ENCODE measurements at places on chromosomes 5 and 9.

GRCh38 chr9:94068257-94068656 is 16.0 kb upstream of the PTPDC1 start:
- no peak for DNase-seq

GRCh38 chr5:4640795-4641194 is 499.3 kb upstream of the ADAMTS16 start:
- DNase-seq, result peak; percentile 58

GRCh38 chr5:110086658-110087388 is 397.1 kb downstream of the MAN2A1 start:
- DNase-seq, result no peak

GRCh38 chr9:134558124-134558905 is 83.3 kb upstream of the COL5A1 start:
- DNase-seq, result no peak

DNA sequence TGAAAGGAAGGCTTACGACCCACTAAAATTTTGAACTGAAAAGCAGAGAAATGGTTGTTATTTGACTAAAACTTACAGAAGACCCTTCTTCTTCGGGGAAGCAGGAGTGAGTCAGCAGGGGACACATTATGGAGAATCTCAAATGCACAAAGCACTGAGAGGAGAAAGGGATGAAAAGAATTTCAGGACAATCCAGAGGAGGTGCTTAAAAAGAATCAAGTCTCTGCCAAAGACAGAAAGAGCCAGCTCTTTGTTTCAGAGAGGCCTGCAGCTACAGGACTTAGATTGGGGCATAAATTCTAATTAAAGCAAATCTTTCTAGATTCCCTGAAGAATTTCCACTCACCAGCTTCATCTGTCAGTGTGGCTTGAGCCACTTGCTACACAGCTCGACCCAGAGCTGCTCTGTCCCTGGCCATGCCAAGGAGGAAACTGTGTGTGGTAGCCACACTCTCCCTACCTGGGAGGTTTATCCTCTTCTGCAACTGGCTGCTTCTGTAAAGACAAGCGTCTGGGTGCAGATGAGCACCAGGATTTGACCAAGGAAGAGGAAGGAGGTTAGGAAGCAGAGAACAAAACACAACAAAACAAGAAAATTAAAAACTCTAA is 89.9 kb downstream of the SEMA5A start:
- DNase-seq, result no peak

- no peak for DNase-seq
These were observed 81.4 kb downstream of the C9orf152 start for GRCh38 chr9:110126499-110126941.

DNA sequence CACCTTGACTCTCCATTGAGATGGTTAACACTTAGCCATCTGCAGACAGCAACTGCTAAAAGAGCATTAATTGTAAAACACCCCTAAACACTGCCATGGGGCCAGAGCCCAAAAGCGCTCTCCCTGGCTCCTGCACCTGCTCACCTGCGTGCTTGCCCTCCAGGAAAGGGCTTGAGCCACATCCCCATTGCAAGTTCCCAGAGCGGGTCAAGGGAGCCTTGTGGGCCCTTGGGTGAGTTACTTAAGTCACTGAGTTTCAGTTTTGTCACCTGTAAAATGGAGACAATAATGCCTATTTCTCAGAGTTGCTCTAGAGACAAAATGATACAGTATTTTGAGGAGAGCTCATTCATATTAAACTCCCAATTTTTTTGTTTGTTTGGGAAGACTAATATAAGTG is 967.8 kb downstream of the PTPRD start:
- DNase-seq, result peak; percentile 14

DNA sequence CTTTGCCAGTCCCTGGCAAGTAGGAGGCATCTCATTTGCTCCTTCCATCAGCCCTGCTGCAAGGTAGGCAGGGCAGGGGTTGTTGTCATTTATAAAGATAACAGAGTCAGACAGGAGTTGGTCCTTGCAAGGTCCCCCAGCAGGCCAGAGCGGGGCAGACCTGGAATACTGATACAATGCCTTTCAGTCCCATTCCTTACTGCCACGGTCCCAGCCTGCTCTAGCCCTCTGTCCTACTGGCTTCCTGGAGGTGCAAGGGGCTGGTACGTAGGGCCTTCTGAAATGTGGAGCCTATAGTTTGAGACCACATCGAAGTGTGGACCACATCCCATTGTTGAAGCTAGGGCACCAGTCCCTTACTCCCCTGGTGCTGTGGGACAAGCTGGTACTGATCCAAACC is 42.8 kb upstream of the PITX1 start:
- DNase-seq, result no peak

- no peak for DNase-seq
These were observed 12.4 kb downstream of the MRPS30 start for GRCh38 chr5:44821164-44821563.

DNA sequence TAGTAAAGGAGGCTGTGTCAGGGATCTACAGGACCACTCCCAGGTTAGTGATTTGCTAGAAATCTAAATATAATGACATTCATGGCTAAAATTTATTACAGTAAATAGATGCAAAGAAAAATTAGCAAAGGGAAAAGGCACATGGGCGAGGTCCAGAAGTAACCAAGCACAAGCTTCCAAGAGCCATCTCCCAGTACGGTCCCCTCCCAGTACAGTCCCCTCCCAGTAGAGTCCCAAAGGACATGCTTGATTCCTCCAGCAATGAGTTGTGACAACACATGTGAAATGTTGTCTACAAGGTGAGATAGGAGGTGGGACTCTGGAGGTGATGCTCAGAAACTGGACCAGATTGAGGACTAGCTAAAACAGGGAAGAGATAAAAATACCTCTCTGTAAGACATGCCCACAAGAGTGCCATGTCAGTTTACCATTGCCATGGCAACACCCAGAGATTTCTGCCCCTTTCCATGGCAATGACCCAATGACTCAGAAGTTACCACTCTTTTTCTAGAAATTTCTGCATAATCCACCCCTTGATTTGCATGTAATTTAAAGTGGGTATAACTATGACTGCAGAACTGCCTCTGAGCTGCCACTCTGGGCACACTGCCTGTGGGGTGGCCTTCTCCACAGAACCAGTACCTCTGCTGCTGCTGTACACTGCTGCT is 27.9 kb upstream of the CEMIP2 start:
- DNase-seq, result no peak

DNA sequence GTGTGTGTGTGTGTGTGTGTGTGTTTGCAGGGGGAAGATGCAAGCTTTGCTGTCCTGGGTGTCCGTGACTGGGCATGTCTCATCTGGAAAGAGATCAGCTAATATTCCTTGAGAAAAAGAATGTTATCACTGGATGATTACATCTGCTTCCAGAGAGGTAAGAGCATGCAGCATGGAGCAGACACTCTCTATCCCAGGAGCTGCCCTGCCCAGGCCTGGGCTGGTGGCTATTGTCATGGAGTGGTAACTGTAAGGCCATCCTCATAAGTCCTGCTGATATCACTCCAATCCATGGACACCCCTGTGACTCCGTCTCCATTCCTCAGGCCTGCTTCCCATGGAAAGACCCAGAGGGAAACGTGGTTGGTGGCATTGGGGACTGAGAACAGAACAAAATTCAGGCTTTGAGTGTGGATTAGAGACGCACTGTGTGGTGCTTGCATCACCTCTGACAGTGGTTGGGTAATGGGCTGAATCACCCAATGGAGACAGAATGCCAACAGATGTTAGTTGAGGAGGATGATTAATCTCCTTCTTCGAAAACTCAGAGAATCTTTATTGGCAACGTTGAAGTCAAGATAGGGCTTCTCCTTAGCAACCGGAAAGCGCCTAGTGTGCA is 52.0 kb upstream of the KCNIP1 start:
- DNase-seq, result no peak

DNA sequence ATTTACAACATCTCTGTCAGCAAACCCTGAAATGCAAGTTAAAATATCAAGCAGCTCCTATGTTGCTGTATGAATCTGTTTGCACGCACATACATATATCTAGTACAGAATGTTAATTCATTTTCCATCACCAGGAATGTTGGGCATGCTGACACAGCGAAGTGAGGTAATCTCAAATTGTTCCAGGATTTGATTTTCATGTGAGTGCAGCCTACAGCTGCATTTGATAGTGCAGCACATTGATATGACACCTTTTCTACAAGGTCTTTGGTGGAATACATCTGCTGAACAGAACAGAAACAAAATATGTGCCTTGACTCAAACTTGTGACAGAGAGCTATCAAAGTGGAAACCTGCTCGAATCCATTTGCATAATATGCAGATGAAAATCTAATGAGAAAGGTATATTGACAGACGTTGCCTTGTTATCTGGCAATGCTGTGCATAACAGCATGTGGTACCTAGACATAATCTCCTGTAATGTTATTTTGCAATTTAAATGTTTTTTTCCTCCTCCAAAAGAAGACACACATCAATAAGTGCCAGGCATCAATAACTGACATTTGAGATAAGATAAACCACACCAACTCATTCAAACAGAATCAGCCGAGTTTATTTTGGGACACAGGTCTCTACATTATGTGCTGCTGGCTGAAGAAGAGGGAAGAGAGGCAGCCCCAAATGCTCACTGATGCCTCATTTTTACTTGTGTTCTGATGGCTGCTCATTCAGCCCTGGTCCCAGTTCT is 512.2 kb downstream of the ZNF608 start:
- no peak for DNase-seq

DNA sequence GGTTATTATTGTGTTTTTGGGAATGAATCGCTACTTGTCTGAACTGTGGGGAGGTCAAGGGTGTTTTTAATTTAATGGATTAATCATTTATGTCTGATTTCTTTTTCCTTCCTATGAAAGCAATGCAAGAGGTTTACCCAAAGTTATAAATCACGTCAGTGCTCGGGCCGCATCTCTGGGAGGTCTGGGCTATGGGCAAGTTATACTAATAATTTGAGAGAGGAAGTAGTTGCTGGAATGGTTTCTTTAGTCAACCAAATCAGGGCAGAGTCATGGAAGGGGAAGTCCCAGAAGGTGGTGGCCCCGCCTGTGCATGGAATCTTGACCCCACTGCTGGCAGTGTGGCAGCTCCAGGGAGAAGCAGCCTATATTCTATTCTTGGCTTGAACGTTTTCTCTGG is 180.2 kb downstream of the HSPA4 start:
- DNase-seq, result no peak

DNA sequence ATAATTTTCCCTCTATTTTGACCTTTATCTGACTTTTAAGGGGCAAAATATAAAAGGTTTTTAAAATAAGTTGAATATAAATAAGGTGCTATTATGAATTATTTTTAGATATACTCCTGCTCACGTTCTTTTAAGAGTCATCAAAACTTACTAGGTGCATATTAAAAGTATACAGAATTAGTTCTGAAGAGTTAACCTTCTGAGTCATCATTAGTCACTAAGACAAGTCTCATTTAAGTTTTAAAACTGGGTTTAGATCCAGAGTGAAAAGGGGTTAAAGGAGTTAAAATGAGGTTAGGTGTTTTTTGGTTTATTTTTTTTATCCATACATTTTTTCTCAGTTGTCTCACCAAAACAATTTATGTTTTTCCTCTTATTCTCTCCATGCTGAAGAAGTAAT is 41.7 kb downstream of the SMIM15 start:
- DNase-seq, result no peak

- DNase-seq, result no peak
These were observed 166.5 kb upstream of the PHYKPL start for GRCh38 chr5:178398901-178399700.

DNA sequence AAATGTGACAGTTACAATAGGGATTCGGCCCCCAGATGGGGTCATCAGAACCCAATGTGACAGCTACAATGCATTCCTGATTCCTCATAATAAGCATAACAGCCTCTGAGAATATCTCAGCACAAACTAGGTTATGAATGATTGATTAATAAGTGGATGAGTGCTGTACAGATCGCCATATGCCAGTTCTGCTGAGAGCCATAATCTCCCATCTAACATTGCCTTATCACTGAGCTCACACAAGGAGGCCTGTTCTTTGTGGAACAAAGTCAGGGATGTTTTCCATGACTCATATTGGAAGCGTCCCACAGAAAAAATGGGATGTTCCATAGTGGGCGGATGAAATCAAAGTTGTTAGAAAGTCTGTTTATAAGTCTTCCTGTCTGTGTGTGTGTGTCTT is 89.6 kb downstream of the KIF4B start:
- no peak for DNase-seq

- peak; percentile 34 for DNase-seq
These were observed 31.1 kb downstream of the MORN5 start for GRCh38 chr9:122190597-122191381.

DNA sequence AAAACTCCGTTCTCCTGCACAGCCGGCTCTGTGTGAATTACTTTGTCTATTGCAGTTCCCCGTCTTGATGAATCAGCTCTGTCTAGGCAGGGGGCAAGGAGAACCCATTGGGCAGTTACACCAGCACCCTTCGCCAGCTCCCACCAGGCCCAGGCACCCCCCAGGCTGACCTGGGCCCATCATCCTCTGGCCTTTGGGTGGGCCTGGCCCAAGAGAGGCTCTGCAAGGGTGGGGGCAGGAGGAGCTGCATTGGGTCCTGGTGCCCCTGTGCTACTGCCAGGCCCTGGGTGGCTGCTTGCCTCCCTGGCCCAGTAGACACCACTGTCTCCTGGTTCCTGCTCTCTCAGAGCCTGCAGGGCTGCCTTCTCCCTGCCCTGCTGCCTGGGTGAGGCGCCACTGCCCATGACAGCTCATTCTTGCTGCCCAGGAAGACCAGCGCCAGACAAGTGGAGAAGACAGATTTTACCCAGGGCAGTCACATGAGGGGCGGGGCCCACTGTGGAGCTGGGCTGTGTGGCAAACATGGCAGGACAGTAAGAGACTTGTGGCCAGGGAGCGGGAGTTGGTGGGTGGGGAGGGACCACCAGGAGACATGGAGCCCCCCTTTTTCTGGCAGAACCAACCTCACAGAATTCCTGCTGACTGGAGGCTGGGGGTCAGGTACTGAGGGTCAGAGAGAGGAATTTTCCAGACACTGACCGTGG is 67.2 kb downstream of the MRPL36 start:
- no peak for DNase-seq

GRCh38 chr9:92467041-92467440 is 15.3 kb downstream of the ASPN start:
- no peak for DNase-seq

DNA sequence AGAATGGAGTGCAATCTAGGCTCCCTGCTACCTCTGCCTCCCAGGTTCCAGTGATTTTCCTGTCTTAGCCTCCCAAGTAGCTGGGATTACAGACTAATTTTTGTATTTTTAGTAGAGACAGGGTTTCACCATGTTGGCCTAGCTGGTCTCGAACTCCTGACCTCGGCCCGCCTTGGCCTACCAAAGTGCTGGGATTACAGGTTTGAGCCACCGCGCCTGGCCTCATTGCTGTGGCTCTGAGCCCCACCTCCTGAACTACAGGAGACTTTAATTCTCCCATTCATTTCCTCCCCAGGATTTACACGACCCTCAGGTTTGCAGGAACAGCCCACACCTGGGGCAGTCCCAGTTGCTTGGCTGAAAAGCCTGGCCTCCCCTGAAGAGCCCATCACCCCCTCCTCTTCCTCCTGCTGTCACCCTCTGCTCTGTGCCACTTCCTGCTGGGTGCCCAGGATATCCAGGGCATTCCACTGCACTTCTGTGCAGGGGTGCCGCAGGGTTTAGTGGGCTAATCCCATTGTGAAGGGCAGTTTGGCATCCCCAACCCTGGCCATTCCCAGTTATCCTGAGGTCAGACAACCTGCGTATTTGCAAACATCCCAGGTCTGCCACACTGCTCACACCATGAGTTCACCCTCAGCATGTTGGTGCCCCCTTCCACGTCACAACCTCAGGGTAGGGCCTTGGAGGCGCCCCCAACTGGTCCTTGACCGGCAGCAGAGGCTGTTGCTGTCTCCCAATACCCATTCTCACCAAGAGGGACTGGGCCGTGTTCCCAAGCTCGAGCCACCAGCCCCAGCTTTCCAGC is 265.0 kb upstream of the IRX4 start:
- DNase-seq, result no peak

Data from DMS153 (cell line).